ENCODE measurements at places on chromosomes 1 and 21.

- DNase-seq, result no peak
These were observed 416 bp upstream of the TNFRSF14 start for GRCh38 chr1:2555634-2556276.

DNA sequence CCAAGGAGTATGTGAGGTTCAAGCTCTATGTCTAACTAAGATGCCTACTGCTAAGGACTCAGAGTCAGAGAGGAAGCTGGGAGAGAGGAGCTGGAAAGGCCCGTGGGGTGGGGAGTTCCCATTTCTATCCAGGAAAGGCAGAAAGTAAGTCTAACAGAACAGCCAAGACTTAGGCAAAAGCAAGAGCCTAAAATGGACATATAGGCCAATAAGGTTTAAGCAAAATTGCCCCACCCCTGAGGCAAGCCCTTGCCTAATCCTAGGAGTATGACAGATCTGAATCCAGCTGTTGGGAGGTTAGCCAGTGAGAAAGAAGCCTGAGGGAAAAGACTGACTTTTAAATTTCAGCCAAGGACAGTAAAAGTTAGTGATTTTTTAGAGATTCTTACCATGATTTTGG lies 1.6 kb upstream of the KLHDC9 start:
- peak; percentile 90 for DNase-seq

DNA sequence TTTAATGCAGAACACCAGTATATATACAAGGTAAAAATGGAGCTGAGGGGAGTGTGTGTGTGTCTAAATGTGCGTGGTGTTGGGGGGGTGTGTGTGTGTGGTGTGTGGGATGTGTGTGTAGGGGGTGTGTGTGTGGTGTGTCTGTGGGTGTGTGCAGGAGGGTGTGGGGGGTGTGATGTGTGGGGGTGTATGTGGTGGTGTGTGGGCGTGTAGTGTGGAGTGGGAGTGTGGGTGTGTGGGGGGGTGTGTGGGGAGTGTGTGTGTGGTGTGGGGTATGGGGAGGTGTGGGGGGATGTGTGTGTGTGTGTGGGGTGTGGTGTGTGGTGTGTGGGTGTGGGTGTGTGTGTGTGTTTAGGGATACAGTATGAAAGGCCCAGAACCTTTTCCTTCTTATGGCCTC lies 202.3 kb upstream of the CACYBP start:
- DNase-seq, result no peak

DNA sequence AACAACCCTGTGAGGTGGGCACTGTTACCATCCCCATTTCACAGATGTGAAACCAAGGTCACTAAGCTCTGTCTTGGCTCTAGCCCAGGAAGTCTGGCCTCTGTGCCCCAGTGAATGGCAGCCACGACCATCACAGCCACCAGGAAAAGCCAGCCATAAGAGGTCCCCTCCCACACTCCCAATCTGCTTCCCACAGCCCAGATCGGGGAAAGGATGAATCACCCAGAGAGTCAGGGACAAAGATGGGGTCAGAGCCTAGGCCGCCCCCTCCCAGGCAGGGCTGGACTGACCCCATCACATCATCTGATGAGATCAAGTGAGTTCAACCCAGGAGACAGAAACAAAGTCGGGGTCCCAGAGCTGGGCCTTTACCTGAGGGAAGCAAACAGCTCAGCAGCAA lies 22.9 kb upstream of the COL16A1 start:
- DNase-seq, result no peak

- DNase-seq, result peak; percentile 19
These were observed 192.1 kb upstream of the DAB1 start for GRCh38 chr1:57615956-57616355.

- DNase-seq, result peak; percentile 60
These were observed 71.2 kb downstream of the VWA5B1 start for GRCh38 chr1:20361805-20362381.

GRCh38 chr1:163361123-163361934 lies 39.6 kb downstream of the NUF2 start:
- DNase-seq, result peak; percentile 47

DNA sequence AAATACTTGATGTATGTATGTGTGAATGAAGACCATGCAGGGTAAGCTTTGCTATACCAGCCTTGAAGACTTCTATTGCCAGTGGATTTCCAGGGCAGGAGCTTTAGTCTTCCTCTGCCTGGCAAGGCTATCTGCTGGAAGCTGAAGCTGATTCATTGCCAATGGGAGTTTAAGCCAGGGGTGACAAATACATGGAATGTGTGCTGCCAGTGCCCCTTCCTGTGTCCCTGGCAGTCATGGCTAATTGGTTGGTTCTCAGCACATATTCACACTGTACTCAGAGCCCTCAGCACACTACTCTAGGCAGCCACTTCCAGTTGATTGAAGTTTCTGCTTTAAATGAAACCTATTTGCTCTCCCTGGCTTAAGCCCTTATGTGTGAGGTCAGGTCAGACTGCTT lies 1.5 kb downstream of the ZSCAN20 start:
- peak; percentile 27 for DNase-seq

GRCh38 chr1:179767177-179767581 lies 24.1 kb downstream of the FAM163A start:
- DNase-seq, result no peak

Measured in epithelial cell of esophagus (primary cell).